ENCODE measurements at places on chromosomes 2 and 18.

GRCh38 chr2:233840520-233840919, 13.8 kb downstream of the HJURP start:
- H3K27me3 ChIP-seq: no peaks in the 10 kb centered on the region
- no peaks in the 10 kb centered on the region for H3K36me3 ChIP-seq
- no peaks in the 10 kb centered on the region for H3K4me1 ChIP-seq
- no peak overlapping the region for H3K4me3 ChIP-seq
- DNase-seq: no peak

- H3K4me3 ChIP-seq: no peak overlapping the region
- H3K4me1 ChIP-seq: peaks cover 13% of the 10 kb centered on the region
- no peak for DNase-seq
- H3K27me3 ChIP-seq: no peaks in the 10 kb centered on the region
- no peak overlapping the region for H3K27ac ChIP-seq
- H3K36me3 ChIP-seq: no peaks in the 10 kb centered on the region
Measured at GRCh38 chr2:217402761-217403383, 543.0 kb upstream of the TNP1 start.

GRCh38 chr2:36973320-36973719, 7.0 kb upstream of the STRN start:
- peak overlapping the region; percentile 16 for H3K27ac ChIP-seq
- H3K36me3 ChIP-seq: no peaks in the 10 kb centered on the region
- no peaks in the 10 kb centered on the region for H3K27me3 ChIP-seq
- no peak for DNase-seq
- H3K4me1 ChIP-seq: no peaks in the 10 kb centered on the region

DNA sequence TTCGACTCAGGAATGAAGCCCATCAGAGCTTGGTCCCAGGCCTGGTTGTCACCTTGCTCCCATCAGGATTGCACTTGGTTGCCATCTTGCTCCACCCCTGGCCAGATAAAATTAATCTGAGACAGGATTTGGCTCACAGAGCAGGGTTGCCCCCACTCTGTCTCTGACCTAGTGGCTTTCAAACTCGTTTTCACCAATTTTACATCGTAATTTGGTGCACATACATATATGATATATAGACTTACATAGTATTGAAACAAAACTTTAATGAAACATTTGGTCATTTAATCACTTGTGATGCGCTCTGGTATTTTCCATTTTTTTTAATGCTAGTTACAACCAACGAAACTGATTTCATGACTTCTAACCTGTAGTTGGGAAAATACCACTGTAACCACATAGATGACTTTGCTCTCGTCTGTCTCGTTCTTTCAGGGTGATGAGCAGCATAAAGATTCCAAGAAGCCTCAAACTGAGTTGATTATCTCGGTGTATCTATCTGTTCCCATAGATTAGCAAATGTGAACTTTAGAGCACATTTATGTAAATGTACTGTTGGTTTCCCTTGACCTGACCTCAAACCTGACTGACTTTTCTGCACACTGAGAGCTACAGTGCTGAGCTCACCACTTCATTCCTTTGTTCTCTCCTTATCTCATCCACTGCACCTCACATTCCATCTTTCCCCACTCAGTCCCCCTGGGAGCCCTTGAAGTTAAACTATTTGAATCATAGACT, 30.5 kb upstream of the PLB1 start:
- no peak for DNase-seq
- no peaks in the 10 kb centered on the region for H3K4me1 ChIP-seq
- no peaks in the 10 kb centered on the region for H3K36me3 ChIP-seq
- H3K4me3 ChIP-seq: no peak overlapping the region

GRCh38 chr2:70607121-70607561, 53.5 kb upstream of the TGFA start:
- H3K27ac ChIP-seq: no peak overlapping the region
- no peak for DNase-seq
- H3K4me3 ChIP-seq: no peak overlapping the region
- H3K27me3 ChIP-seq: peaks cover 37% of the 10 kb centered on the region
- no peaks in the 10 kb centered on the region for H3K4me1 ChIP-seq

DNA sequence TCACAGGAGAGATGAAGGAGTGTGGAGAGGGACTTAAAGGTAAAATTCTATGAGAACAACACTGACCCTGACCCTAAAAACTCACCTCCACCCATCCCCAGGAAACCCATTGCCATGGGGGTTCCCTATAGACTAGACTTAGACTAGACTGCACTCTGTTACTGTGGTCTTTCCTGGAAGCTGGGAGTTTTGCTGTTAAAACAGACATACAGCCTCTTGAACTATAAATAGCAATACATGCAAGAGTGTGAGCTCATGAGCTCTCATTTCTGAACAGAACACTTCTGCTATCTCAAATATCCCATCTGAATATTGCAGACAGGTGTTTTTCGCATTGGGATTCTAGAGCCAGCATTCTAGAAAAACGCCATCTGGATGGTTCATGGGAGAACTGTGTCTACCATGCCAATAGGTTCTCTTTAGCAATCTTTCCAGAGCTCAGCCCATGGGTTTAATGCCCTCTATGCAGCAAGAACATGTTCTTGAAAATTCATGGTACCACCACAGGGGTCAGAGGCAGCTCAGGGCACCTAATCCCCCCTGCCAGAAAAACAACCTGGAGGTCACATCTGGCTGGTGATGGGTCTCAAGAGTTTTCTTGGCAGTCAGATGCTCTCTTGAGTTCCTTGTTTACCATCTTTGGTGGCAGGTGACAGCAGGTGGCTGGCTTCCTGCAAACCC, 51.9 kb downstream of the SLC14A2 start:
- no peak for DNase-seq
- no peaks in the 10 kb centered on the region for H3K36me3 ChIP-seq
- no peak overlapping the region for H3K27ac ChIP-seq
- no peak overlapping the region for H3K4me3 ChIP-seq
- no peaks in the 10 kb centered on the region for H3K27me3 ChIP-seq
- peaks cover 19% of the 10 kb centered on the region for H3K4me1 ChIP-seq

DNA sequence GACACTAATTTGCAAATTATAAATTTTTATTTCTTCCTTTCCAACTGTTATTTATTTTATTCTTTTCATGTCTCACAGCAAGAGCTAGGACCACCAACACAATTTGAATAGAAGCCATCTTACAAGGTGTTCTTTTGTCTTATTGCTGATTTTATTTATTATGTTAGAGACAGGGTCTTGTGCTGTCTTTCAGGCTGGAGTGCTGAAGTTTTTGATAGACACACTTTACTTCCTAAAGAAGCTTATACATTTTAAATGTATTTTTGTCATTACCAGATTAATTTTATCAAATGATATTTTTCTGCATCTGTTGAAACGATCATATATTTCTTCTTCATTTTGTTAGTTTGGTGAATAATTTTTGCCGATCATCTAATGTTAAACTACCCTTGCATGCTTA, 130.3 kb upstream of the BCL2L11 start:
- H3K36me3 ChIP-seq: no peaks in the 10 kb centered on the region
- no peaks in the 10 kb centered on the region for H3K4me1 ChIP-seq

DNA sequence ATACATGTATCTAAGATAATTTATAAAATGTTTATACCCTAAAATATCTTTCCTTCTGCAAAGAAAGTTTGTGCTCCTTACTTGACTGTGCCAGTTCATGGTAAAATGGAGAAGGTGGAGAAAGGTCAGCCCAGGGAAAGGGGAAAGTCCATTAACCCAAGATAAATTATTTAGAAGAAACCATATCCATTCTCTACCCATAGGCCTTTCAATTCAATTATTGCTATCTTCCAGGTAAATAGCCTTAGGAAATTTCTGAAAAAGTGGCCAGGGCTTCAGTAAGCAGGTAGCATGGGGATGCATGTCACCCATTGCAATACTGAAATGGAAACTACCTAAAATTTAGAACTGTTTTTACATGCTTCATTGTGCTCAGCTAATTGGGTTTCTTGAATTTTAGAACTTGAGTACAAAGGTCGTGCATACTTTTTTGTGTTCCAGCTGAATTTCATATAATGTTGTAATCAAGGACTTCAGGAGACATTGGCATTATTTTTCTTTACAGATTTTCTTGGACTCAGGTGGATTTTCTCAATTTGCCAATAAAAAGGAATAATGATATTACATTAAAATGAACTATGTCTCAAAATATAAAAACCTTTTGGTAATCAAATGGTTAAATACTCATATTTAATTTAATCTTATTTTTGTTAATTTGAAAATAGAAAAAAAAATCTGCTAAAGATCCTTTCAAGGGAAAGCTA, 124.9 kb downstream of the CSRNP3 start:
- no peaks in the 10 kb centered on the region for H3K4me1 ChIP-seq
- H3K4me3 ChIP-seq: no peak overlapping the region
- no peaks in the 10 kb centered on the region for H3K27me3 ChIP-seq
- no peaks in the 10 kb centered on the region for H3K36me3 ChIP-seq

DNA sequence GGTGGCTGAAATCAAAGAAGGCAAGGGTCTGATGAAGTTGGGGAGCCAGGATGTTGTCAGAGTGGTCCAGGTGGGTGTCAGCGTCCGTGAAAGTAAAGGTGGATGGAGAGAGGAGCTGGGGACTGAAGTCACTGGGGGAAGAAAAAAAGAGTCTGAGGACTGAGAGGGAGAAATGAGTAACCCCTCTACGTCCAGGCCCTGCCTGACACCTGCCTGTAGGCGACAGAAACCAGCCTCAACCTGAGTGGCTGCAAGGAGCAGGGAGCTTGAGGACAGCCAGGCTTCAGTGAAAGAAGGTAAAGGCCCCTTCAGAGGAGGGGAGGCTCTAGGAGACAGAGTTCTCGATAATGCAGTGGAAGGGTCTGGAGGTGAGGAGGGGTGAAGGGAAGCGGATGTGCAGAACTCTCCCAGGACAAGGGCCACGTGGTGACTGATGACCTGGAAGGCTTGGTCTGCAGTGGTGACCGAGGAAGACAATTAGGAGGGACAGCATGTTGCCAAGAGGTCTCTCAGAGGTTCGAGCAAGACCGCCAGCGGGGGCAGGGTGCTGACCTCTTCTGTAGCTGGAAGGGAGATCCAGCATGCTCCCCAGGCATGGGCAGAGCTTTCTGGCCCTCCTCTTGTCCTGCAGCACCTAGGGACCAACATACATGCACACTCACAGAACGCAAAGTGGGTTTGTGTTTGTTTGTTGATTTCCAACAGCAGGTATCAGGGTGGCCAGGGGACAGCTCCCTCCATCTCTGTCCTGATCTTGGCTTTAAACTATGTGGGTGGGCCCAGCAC, 86.6 kb upstream of the TMEM247 start:
- no peak overlapping the region for H3K27ac ChIP-seq
- H3K36me3 ChIP-seq: no peaks in the 10 kb centered on the region
- no peak for DNase-seq
- H3K27me3 ChIP-seq: no peaks in the 10 kb centered on the region
- no peak overlapping the region for H3K4me3 ChIP-seq

DNA sequence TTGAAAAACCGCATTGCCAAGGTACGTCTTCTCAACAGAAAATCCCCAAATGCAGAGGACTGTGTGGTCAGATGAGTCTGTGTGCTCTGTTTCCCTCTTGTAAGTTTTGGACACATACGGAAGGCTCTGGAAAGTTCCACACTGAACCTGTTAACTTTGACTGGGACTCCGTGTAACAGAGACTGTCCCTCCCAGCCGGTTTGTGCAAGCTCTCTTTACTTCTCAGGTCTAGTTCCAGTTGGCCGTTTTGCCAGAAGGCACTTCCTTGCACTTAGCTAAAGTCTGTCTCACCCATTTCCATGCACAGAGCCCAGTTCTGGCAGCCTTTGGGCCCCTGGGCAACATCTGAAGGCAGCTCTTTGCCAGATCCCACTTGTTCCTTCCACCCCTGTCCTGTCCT, 22.0 kb downstream of the EFHD1 start:
- H3K4me1 ChIP-seq: no peaks in the 10 kb centered on the region
- no peak for DNase-seq
- no peaks in the 10 kb centered on the region for H3K27me3 ChIP-seq
- no peaks in the 10 kb centered on the region for H3K36me3 ChIP-seq
- H3K27ac ChIP-seq: no peak overlapping the region

- no peaks in the 10 kb centered on the region for H3K4me1 ChIP-seq
- no peak overlapping the region for H3K27ac ChIP-seq
- H3K36me3 ChIP-seq: no peaks in the 10 kb centered on the region
- no peak overlapping the region for H3K4me3 ChIP-seq
- DNase-seq: no peak
Measured at GRCh38 chr2:168052773-168053172, 194.6 kb downstream of the STK39 start.

- no peak overlapping the region for H3K4me3 ChIP-seq
- H3K36me3 ChIP-seq: no peaks in the 10 kb centered on the region
- no peak for DNase-seq
Measured at GRCh38 chr2:85095094-85095493, 38.1 kb upstream of the TCF7L1 start.

DNA sequence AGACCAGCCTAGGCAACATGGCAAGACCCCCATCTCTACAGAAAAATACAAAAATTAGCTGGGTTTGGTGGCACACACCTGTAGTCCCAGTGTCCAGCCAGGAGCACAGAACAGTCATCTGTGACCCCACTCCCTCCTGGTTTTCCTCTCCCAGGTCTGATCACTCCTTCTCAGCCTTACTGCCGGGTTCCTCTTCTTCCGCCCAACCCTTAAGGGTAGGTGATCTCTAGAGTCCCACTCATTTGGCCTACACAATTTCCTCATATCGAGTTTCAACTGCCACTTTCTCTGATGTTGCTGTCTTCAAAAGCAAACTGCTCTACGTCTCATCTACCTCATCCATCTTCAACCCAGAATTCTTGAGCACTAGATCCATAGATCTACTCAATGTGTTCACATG, 13.4 kb upstream of the MAT2A start:
- no peaks in the 10 kb centered on the region for H3K36me3 ChIP-seq
- H3K4me1 ChIP-seq: peaks cover 28% of the 10 kb centered on the region
- no peaks in the 10 kb centered on the region for H3K27me3 ChIP-seq
- no peak overlapping the region for H3K4me3 ChIP-seq

- H3K4me1 ChIP-seq: peaks cover 13% of the 10 kb centered on the region
- no peaks in the 10 kb centered on the region for H3K36me3 ChIP-seq
- no peaks in the 10 kb centered on the region for H3K27me3 ChIP-seq
- peak; percentile 18 for DNase-seq
Measured at GRCh38 chr2:156437272-156437930, 1.2 kb downstream of the GPD2 start.
